ENCODE measurements at places on chromosomes 2 and 18.

DNA sequence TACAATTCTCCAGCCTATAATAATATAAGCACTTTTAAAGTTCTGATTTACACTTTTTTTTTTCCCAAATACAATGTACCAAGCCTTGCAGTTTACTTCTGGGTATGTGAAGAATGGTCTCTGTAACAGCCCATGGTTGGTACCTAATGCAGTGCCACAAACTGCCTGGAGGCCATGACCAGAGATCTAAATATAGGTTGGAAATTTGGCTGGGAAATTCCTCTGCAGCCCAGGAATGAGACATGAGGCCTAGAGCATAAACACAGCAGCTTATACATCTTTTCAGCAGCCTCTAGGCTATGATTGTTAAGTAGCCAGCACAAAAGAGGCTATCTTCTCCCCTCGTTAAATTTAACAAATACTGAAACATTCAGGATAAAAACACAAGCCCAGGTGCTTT, 432.0 kb upstream of the FAM98A start:
- DNase-seq = no peak

DNA sequence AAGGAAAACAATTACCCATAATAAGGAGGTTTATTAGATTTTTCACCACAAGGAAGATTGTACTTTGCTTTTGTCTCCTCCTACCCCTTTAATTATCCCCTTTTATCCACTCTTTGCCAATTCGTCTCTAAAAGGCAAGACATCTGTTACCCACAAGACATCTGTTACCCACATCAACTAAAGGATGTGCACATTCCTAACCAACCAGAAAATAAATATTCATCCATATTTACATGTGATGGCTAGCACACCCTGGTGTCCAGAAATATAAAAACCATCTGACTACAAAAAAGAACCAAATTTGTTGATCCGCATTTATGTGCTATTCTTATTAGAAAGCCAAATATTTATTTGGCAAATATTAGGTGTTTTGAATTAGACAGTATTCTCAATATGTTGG, 35.7 kb downstream of the ACVR1C start:
- no peak for DNase-seq

GRCh38 chr18:62493033-62493862, 29.6 kb upstream of the ZCCHC2 start:
- no peak for DNase-seq

GRCh38 chr2:27828305-27828704, 56.8 kb downstream of the MRPL33 start:
- DNase-seq = peak; percentile 30

GRCh38 chr2:142605421-142605820, 272.0 kb upstream of the KYNU start:
- DNase-seq = no peak

DNA sequence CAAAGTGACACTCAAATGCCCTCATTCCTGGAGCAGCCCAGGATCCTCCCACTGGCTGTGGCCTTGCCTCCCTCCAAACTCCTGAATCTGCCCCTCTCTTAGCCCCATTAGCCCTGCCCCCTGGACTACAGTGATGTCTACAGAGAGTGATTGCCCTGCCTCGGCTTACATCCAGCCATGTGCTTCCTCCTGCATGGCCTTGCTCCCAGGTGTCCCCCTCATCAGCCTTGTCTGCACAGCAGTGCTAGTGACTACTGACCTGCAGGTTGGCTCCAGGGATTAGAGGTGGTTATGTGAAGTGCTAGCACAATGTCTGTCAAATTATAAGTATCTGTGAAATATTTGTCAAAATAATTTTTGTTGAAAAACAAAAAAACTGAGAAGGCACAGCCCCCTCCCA, 259.1 kb upstream of the MYT1L start:
- DNase-seq = no peak

DNA sequence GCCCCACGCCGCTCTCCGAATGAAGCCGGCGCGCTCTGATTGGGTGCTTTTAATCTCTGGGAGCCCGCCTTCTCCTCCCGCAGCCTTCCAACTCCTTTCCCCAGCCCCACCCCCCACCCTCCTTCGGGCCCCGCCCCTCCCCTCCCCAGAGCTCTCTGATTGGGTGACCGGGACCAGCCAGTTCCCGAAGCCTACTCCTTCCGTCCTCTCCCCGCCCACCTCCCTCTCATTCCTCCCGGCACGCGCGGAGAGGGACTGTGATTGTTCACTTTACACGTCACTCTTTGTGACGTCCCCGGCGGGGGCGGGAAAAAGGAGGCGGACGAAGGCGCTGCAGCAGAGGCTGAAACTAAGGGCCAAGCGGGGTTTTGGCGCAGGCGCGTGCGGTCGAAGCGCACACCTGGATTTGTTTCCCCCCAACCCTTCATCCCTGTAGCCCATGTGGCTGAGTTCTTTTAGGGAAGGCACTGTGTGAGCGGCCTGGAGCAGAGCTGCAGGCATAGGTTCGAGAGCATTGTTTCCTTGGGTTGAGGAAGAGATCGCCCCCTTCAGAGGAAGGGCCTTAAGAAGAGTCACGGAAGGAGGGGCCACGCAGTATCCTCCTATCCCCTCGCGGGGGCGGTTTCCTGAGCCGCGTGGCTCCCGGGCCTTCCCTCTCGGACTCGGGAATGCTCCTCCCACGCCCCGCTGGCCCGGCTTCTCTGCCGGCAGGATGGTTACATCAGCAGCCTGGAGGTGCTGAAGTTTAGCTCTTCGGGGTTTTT, at the start of gene MEX3C:
MEX3C (minus strand) TSS at position 21 of the 764 bp plus-strand sequence. CDS start 361 bp downstream, outside the sequence.
- DNase-seq = peak; percentile 93

DNA sequence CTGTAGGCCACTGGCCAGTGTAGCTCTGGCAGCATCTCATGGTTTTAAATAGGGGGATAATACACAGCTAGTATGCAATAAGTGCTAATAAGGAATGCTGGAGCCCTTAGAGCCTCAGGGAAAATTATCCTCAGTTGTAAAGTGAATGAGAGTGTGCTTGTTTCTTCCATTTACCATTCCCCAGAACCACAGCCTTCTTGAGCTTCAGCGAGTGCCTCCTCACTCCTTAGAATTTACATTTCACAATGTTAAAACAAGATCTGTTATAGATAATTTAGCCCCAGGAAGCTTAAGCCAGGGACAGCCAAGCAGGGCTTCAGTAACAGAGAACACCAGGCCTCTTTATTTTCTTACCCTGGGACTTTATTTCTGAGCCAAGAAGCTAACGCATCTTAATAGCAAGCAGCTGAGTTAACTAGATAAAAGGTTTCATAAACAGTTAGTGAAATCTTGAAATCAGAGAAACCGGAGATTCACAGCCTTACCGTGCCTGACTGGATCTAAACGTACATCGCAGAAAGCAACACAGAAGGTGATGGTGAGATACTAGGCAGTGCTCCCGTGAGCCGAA, 535.2 kb downstream of the TDRD15 start:
- DNase-seq = no peak

DNA sequence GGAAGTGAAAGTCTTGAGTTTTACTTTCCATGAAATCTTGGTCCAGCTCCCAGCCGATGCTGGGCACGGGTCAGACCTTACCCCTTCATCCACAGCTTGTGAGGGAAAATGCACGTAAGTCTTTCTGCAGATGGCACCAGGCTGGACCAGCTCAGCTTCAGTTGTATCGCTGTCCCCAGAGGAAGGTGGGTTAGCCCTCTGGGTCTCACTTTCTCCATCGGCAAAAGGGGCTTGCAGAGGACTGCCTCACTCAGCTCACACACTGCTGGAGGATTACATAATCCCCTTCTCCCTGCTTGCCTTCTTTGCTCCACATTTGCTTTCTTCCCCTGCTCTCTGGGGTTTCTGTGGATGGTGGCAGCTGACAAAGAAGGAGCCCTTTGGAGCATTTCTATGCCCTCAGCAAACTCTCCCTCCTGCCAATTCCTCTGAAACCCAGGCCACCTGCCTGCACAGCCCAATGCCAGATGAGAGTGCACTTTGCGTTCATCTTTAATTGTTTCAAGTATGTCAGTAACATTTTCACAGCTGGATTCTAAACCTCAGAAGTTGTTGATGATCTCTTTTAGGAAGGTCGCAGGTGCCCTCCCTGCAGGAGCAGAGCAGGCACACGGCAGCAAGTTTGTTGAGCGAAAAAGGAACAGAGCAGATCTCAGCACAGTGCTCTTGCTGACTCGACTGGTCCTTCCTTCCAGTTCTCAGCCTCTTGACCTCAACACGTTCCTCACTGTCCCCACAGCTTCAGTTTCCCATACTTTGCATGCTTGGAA, 155.6 kb upstream of the GLI2 start:
- DNase-seq = no peak

DNA sequence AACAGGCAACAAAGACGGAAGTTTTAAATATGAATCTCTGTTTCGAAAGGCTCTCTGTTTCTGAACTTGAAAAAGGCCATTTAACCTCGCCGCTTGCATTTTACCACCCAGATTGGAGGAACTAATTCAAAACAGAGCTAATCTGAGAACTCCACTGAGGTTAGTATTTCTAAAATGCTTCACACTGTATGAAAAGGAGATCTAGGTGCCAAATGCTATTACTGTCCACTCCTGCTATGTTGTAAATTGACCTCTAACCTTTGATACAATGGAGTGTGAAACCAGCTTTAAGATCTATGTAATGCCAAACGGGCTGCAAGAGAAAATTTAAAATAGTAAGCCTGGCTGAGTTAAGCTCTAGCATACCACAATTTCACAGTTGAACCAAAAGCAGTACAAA, 364.5 kb downstream of the IRS1 start:
- DNase-seq = no peak

DNA sequence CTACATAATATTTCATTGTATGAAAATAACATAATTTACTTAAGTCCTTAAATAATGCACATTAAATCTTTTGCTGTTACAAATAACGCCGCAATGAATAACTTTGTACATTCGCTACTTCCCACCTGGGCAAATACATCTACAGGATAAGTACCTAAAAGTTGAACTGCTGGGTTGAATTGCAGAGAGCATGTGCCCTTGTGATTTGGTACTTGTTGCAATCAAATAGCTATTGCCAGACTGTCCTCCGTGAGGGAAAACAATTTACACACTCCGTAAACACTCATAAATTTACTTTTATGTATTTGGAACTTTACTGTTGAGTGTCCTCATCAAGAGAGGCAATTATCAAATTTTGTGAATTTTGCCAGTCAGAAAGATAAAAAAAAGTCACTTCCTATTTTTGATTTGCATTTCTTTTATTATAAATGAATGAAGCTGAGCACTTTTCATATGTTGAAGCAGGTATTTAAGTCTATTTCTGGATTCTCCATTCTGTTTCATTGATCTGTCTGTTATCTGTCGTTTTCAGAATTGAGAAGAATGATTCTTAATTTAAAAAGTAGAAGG, 140.8 kb upstream of the SERTAD2 start:
- no peak for DNase-seq

DNA sequence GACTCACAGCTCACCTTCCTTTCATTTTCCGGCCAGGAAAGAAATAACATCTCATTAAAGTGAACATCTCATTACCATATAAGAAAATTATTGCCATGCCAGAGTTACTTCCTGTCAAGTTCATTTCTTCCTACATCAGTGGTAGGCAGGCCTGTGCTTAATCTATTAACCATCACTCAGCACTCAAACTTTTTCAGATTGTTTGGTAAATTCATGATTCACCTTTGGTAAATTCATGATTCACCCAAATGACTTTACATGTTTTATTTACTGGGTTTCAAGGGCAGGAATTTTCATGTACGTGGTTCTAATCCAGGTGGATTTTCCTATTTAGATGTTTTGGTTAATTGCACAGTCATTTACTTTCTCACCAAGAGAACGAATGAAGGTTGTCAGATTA, 116.5 kb downstream of the CSRNP3 start:
- no peak for DNase-seq

DNA sequence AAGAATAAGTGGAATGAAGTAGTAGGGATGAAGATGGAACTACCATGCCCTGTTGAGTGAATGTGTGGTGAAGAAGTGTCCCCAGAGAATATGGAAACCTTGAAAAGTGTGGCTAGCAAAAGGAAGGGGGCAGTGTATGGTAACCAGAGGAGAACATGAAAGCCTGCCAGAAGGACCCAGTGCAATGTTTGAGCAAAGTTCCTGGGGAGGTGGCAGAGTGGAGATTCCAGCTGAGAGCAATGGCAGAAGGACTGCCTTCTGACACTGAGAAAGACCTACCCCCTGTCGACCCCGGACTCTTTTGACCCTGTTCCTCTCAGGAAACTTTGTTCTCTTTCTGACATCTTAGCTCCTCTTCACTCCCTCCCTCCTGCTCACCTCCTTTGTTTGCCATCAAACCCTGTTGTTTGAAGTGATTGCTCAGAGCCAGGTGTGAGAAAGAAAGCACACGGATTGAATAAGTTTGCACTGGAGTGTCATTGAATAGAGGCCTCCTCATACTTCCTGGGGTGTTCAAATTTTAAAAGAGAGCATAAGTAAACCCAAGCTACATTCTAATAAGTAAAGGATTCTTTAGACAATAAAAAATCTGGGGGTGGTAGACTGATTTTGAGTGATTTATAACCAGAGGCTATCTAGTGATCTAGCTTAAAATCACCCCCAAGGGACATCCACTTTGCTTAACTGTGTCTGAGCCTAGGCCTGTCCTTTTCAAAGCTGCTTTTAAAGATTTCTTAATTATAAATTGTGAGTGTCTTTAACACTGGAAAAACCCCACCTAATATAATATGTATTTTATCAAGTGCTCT, 57.1 kb downstream of the TRIB2 start:
- no peak for DNase-seq

- DNase-seq = no peak
Measured at GRCh38 chr2:212974692-212975091, 176.7 kb downstream of the IKZF2 start.

- DNase-seq = no peak
Measured at GRCh38 chr2:157509744-157510143, 65.9 kb upstream of the CYTIP start.

- DNase-seq = no peak
Measured at GRCh38 chr2:85743304-85743978, 10.3 kb upstream of the ATOH8 start.

- no peak for DNase-seq
Measured at GRCh38 chr18:61797696-61798590, 94.9 kb downstream of the RNF152 start.

DNA sequence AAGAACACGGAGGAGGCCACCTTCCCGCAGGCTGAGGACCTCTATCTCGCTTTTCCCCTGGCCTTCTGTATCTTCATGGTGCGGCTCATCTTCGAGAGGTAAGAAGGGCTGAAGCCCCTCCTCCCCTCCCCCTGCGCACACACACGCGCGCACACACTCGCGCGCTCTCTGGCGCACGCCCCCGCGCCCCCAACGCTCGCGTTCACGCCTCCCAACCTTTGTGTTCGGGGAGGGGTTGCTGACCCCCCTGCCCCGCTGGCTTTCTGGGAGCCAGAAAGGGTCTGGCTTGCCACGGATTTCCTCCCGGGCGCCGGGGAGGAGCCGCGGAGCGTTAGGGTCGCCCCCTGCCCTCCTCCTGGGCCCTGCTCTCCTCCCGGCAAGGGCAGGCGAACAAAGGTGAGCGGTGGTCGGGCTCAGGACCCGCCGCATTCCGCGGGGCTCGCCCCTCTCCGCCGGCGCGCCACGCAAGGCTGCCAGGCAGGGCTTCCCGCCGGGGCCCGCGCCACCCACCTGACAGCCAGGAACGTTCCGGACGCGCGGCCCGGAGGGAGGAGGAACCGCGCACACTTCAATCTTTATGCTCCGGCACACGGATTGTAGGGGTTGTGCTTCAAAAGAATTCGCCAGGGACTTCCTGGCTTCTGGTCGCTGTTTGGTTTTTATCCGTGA, 583 bp downstream of the CERS6 start:
- DNase-seq = peak; percentile 54
